ENCODE measurements at places on chromosomes 13 and 19.

- DNase-seq: peak; percentile 73
These were observed 58.3 kb downstream of the GPALPP1 start for GRCh38 chr13:45047394-45048310.

GRCh38 chr19:38890686-38891085, 8.7 kb downstream of the SIRT2 start:
- no peak for DNase-seq

GRCh38 chr13:27592865-27593264, 27.5 kb downstream of the LNX2 start:
- no peak for DNase-seq

DNA sequence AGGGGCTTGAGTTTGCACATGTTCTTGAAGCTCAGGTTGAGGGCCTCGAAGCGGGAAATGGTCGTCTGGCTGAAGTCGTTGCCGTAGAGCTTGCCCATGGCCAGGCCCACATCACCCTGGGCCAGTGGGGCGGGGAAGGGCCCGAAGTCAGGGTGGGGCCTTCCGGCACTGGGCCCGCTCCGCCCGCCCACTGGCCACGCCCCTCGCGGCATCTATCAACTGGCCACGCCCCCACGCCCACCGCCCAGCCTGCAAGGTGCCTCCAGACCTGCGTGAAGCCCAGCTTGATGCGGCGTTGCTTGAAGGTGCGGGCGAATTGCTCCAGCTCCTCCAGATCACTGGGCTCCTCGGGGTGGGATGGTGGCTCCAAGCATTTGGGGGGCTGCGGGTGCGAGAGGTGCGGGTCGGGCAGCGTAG, 19.9 kb downstream of the ZNF574 start:
- DNase-seq: no peak

Data from inflammatory macrophage treated with lipopolysaccharide for 4 hours (primary cell).